ENCODE measurements at places on chromosomes 3 and 15. TPM values are rescaled to one million over a fixed set of nuclear protein-coding genes. Genes with fewer than 3 reads are reported as not detected.
A peak's percentile ranks its signal among the peaks of the same experiment; 100 is the strongest.

The DPPA4 gene
- total RNA-seq: not detected

The BFSP2 gene
- not detected for total RNA-seq

The BUB1B gene
- total RNA-seq: 1.4 TPM

The TUSC7 gene
- total RNA-seq: not detected

- H3K36me3 ChIP-seq: no peaks in the 10 kb centered on the region
- no peaks in the 10 kb centered on the region for H3K27me3 ChIP-seq
- H3K27ac ChIP-seq: no peak overlapping the region
These were observed 176.5 kb upstream of the LYSMD4 start for GRCh38 chr15:99909592-99910295.

DNA sequence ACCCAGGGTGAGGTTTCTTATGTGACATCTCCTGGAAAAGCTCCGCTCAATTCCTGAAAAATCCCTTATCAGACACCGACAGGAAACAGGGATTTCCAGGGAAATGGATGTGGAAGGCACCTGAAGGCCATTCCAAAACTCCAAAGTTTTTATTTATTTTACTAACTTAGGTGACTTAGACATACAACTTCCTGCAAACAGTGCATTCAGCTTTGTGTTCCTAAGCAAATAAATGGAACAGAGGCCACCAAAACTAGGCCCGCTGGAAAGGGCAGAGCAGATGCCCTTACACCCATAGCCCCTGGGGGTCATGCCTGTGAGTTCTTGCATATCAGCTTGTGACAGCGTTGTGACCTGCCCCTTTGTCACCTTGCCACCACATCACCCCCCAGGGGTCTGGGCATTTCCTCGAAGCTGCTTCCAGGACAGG is 239.4 kb downstream of the XXYLT1 start:
- peaks cover 5% of the 10 kb centered on the region for H3K4me1 ChIP-seq
- H3K36me3 ChIP-seq: no peaks in the 10 kb centered on the region
- H3K27ac ChIP-seq: peak overlapping the region; percentile 87
- H3K27me3 ChIP-seq: no peaks in the 10 kb centered on the region

GRCh38 chr3:184300378-184300720 is 1.3 kb downstream of the PSMD2 start:
- no peaks in the 10 kb centered on the region for H3K36me3 ChIP-seq
- H3K4me3 ChIP-seq: no peak overlapping the region
- H3K27me3 ChIP-seq: no peaks in the 10 kb centered on the region

DNA sequence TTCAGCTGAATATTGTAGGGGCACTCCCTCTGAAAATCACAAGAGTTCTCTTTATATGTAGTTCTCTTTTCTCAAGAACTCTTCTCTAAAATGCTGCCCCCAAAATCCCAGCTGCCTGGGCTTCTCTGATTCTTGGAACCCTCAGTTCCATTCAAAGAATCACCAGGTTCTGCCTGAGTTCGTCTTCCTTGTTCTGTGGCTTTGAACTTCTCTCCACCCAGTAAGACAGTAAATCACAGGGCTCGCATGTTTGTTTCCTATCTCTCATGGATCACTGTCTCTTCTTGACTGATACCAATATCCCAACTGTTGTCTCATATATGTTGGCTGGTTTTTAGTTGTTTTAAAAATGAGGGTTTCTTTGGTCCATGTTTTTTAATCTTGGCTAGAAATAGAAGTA is 359.5 kb upstream of the CBLB start:
- no peak overlapping the region for H3K27ac ChIP-seq
- no peaks in the 10 kb centered on the region for H3K27me3 ChIP-seq
- H3K4me1 ChIP-seq: no peaks in the 10 kb centered on the region

DNA sequence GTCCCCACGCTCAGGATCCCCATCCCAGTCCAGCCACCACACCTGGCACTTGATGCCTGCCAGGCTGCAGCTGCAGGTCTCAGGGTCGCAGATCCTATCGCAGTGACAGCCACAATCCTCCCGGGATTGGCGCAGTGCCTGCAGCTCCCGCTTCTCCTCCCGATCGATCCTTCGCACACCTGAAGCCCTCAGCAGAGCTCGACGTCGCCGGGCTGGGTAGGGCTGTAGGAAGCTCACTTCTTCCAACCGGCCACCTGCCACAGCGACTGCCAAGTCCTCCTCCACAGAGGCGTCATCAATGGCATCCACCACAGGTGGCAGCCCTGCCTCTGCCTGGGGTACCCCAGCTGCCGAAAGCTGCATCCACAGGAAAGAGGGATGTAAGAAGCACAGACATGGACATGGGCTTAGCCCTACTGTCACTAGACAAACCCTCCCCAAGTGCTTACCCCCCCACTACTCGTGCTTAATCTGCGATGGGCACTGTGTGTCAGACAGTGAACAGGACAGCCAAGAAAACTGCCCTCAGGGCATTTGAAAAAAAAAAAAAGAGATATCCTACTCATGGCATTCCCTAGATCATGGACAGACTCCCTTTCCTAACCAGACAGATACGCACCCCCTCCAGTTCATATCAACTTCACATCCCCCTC is 9.2 kb downstream of the CSRNP1 start:
- peak overlapping the region; percentile 92 for H3K27ac ChIP-seq
- H3K4me3 ChIP-seq: no peak overlapping the region
- no peak for DNase-seq
- H3K4me1 ChIP-seq: peaks cover 60% of the 10 kb centered on the region
- H3K27me3 ChIP-seq: no peaks in the 10 kb centered on the region
- peaks cover 14% of the 10 kb centered on the region for H3K36me3 ChIP-seq

GRCh38 chr3:5300638-5301037 is 113.1 kb downstream of the EDEM1 start:
- no peaks in the 10 kb centered on the region for H3K27me3 ChIP-seq
- H3K36me3 ChIP-seq: no peaks in the 10 kb centered on the region

DNA sequence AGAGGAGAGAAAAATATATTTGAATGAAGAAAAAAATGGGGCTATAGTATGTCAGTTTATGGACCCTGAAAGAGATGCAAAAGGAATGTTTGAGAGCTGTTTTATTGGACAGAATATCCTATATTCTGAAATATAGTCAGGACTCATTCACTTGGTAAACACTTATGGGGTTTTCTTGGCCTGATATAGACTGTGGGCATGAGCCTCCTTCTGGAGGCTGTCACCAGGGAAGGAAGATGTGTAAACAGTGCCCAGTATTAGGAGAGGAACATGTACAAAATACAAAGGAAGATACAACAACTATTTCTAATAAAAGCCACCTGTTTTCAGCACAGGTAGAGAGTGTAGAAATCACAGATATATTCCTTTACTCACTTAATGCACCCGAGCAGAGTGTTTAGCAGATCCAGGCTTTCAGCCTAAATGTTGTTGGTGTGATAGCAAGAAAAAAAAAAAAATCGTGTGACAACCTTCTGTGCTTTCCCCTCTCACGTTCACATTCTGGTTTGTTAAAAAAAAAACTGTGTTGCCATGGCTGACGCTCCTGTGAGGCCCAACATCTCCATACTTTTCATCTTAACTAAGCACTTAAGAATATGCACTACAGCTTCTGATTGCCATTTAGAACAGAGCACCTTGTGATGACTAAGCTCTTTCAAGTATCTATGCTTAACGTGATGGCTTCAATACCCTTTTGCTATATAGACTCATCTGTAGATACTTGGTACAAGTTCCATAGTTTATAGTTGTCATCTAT is 134.1 kb downstream of the MBNL1 start:
- peak overlapping the region; percentile 66 for H3K27ac ChIP-seq
- DNase-seq: no peak
- no peaks in the 10 kb centered on the region for H3K27me3 ChIP-seq
